ENCODE measurements at places on chromosomes 4 and X.

GRCh38 chr4:65737672-65738071 lies 67.4 kb upstream of the EPHA5 start:
- no peak for DNase-seq

- no peak for DNase-seq
These were observed 141.0 kb downstream of the ARHGAP24 start for GRCh38 chr4:85615952-85616351.

GRCh38 chrX:45524805-45525204 lies 324.1 kb upstream of the DIPK2B start:
- DNase-seq = no peak

- no peak for DNase-seq
These were observed 96.8 kb downstream of the PDLIM5 start for GRCh38 chr4:94548571-94548970.

- no peak for DNase-seq
These were observed 178.0 kb downstream of the PALLD start for GRCh38 chr4:168674866-168675265.

DNA sequence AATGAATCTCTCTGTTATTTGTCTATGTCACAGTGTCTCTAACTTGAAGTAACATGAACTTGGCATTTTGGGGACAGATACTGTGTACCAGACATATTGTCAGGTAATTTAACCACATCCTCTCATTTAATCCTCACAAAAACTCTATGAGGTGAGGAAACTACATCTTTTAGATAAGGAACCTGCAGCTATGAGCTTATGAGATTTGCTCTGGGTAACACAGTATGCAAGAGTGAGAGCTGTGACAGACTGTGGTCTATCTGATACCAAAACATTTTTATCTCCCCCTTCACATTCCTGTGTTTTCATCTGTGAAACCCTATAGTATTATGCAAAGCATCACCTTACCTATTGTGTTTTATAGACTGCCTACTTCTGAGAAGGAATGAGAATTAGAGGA lies 58.4 kb upstream of the HS3ST1 start:
- no peak for DNase-seq

- DNase-seq = no peak
These were observed 276.9 kb downstream of the PTTG2 start for GRCh38 chr4:38237139-38237538.

GRCh38 chr4:79042079-79042674 lies 102.9 kb upstream of the PAQR3 start:
- DNase-seq = no peak

GRCh38 chr4:161792991-161793390 lies 370.8 kb downstream of the FSTL5 start:
- DNase-seq = no peak

GRCh38 chr4:42560467-42560861 lies 96.4 kb downstream of the ATP8A1 start:
- DNase-seq = no peak

GRCh38 chr4:114383721-114384120 lies 214.9 kb upstream of the UGT8 start:
- DNase-seq = no peak

- no peak for DNase-seq
These were observed 105.0 kb downstream of the SHROOM3 start for GRCh38 chr4:76539979-76540378.

DNA sequence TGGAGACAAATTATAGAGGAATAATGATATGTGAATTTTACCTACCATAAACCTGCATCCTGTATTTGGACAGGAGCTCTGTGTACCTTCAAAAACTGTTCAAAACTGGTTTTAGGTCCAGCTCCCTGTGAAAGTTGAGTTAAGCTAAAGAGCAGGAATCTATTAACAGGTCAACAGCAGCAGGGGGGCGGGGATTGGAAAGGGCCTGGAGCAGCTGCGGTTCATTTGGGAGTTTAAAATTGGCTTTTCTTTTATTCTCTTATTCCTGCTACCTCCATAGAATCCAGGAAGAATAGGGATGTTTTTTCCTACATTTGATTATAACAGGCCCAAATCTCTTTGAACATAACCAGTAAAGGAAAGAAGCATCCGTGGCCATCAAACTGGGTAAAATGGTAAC lies 23.8 kb downstream of the SHROOM3 start:
- DNase-seq = no peak

GRCh38 chr4:55184600-55185523 lies 59.5 kb upstream of the KDR start:
- DNase-seq = no peak

GRCh38 chr4:68831642-68832041 lies 15.8 kb downstream of the UGT2B10 start:
- no peak for DNase-seq

GRCh38 chr4:99362768-99363167 lies 10.2 kb upstream of the ADH1C start:
- DNase-seq = no peak

- no peak for DNase-seq
These were observed 256.1 kb upstream of the PITX2 start for GRCh38 chr4:110878956-110879355.
